ENCODE measurements at places on chromosomes 2 and 18. TPM values are rescaled to one million over a fixed set of nuclear protein-coding genes. Genes with fewer than 3 reads are reported as not detected.

Gene ANKRD30B
- not detected for polyA plus RNA-seq

Gene GPR45
- not detected for polyA plus RNA-seq

Gene EFR3B
- not detected for polyA plus RNA-seq

Gene ZEB2
- polyA plus RNA-seq: 115 TPM

Gene CTIF
- polyA plus RNA-seq: 1.2 TPM

Gene RMDN2
- 4.4 TPM for polyA plus RNA-seq

Gene IL1R1
- not detected for polyA plus RNA-seq

Gene PSTPIP2
- 37.7 TPM for polyA plus RNA-seq

DNA sequence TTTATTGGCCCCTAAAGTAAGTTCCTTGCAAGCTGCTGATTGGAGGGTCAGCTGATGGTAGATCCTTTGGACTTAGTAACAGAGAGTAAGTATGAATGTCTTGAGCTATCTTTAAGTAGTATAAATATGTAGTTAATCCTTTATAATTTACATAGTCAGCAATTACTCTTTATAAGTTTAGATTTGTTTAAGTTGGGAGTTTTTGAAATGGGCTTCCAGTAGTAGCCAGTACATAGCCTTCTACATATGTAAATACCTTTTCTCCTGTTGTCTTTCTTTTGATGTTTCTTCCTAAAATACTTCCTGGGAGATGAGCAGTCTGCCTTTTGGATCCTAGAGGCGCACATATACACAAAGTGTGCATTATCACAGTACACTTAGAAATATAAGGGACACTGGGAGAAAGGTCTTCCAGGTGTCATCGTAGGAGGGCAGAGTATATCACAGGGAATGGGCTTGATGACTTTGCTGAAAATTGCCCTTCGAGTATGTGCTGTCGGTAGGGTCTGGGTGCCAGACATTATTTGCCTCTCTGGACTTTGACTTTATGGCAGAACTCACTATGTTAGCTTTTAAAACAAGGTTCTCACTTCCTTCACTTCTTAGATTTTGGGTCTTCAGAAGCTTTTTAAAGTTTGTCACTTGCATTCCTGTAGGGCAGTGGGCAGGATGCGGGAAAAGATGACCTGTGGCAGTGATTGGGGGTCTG lies 21.6 kb downstream of the TTLL4 start:
- peaks cover 23% of the 10 kb centered on the region for H3K4me1 ChIP-seq
- H3K27ac ChIP-seq: no peak overlapping the region
- no peak for DNase-seq
- H3K27me3 ChIP-seq: peaks cover 2% of the 10 kb centered on the region

GRCh38 chr2:235979753-235980435 lies 188.3 kb downstream of the GBX2 start:
- H3K4me1 ChIP-seq: no peaks in the 10 kb centered on the region
- no peak for DNase-seq
- H3K36me3 ChIP-seq: peaks cover 10% of the 10 kb centered on the region
- H3K4me3 ChIP-seq: no peak overlapping the region
- H3K27ac ChIP-seq: no peak overlapping the region

DNA sequence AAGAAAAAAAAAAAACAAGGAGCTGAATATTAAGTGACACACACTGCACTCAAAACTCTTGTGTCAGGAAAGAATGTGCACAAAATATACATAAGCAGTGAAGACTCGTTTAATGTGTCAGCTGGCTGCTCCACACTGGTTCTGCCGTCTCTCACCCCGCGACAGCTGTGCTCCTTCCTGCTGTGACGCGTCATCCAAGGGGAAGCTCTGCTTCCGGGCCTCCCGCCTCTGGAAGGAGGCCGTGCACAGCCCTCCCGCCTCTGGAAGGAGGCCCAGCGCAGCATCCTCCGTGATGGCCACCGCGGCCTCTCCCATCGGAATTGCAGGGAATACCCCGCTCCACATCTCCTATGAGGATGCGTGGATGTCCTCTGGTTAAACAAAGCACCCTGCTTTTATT lies 151.0 kb downstream of the HDAC4 start:
- H3K27ac ChIP-seq: no peak overlapping the region
- no peak overlapping the region for H3K4me3 ChIP-seq
- H3K27me3 ChIP-seq: no peaks in the 10 kb centered on the region
- peaks cover 59% of the 10 kb centered on the region for H3K4me1 ChIP-seq
- peaks cover 3% of the 10 kb centered on the region for H3K36me3 ChIP-seq
- DNase-seq: no peak

- H3K36me3 ChIP-seq: peaks cover 35% of the 10 kb centered on the region
- no peaks in the 10 kb centered on the region for H3K27me3 ChIP-seq
- no peaks in the 10 kb centered on the region for H3K4me1 ChIP-seq
- H3K4me3 ChIP-seq: no peak overlapping the region
- no peak overlapping the region for H3K27ac ChIP-seq
These were observed 209.3 kb downstream of the EIPR1 start for GRCh38 chr2:3168230-3168891.

- peaks cover 12% of the 10 kb centered on the region for H3K36me3 ChIP-seq
- peak overlapping the region; percentile 91 for H3K27ac ChIP-seq
- H3K27me3 ChIP-seq: peaks cover 5% of the 10 kb centered on the region
- DNase-seq: no peak
- peaks cover 60% of the 10 kb centered on the region for H3K4me1 ChIP-seq
These were observed 55.0 kb downstream of the RPL37A start for GRCh38 chr2:216553482-216554240.

GRCh38 chr2:233331536-233331935 lies 22.8 kb upstream of the DGKD start:
- DNase-seq: peak; percentile 90
- peaks cover 60% of the 10 kb centered on the region for H3K4me1 ChIP-seq
- H3K4me3 ChIP-seq: peak overlapping the region; percentile 79

DNA sequence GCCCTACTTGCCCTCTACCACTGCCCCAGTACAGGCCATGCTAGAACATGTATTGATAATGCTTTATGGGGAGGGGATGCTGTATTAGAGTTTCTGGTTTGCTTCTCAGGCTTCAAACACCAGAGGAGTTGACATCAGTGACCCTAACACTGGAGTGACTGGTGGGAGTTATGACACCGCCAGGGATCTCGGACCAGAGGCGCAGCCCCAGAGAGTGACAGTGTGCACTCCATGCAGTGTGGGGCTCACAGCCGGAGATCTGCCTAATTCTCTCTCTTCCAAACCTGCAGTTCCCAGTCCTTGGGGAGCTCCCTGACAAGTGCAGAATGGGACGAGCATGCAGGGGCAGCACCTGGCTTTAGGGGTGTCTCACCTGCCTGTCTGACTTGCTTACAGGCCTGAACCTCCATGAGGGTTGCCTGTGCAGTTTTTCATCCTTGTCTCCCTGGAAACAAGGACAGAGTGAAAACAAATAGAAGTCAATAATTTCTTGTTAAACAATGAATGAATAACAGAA lies 244.9 kb upstream of the MYT1L start:
- no peak for DNase-seq
- no peak overlapping the region for H3K4me3 ChIP-seq
- no peaks in the 10 kb centered on the region for H3K4me1 ChIP-seq
- no peak overlapping the region for H3K27ac ChIP-seq

GRCh38 chr18:23934252-23934651 lies 80.3 kb upstream of the TTC39C start:
- H3K36me3 ChIP-seq: no peaks in the 10 kb centered on the region
- H3K4me3 ChIP-seq: no peak overlapping the region
- no peak overlapping the region for H3K27ac ChIP-seq
- peaks cover 2% of the 10 kb centered on the region for H3K27me3 ChIP-seq
- no peak for DNase-seq
- peaks cover 43% of the 10 kb centered on the region for H3K4me1 ChIP-seq

DNA sequence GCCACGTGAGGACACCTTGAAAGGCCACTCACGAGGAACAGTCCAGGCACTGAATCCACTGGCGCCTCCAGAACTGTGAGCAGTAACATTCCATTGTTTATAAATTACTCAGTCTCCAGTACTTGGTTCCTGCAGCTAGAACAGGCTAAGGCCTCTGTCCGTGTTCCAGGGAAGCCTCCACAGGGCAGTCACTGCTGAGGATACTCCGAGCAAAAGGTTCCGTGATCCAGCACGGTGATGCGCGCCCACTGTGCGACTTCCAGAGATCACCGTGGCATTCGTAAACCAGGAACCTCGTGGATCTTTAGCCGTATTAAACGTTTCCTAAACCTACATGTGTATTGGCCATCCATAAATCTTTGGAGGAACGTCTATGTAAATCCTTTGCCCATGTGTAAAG lies 51.5 kb upstream of the SALL3 start:
- no peak overlapping the region for H3K27ac ChIP-seq
- no peaks in the 10 kb centered on the region for H3K4me1 ChIP-seq
- peaks cover 1% of the 10 kb centered on the region for H3K27me3 ChIP-seq
- no peaks in the 10 kb centered on the region for H3K36me3 ChIP-seq

DNA sequence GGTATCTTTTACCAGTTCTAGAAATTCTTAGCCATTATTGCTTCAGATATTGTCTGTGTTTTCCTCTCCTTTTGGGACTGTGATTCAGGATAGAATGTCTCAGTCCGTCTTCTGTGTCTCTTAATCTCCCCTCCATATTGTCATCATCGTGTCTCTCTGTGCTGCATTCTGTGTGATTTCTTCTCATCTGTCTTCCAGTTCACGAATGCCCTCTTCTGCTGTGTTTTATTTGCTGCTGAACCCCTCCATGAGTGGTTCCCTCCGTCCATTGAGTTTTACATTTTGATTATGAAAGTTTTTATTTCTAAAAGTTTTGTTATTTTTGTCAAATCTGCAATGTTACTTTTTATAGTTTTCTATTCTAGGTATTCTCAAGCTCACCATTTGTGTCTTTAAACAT lies 11.7 kb downstream of the D2HGDH start:
- peaks cover 20% of the 10 kb centered on the region for H3K36me3 ChIP-seq
- no peak overlapping the region for H3K27ac ChIP-seq
- H3K27me3 ChIP-seq: peaks cover 2% of the 10 kb centered on the region
- no peak overlapping the region for H3K4me3 ChIP-seq
- H3K4me1 ChIP-seq: peaks cover 11% of the 10 kb centered on the region
- DNase-seq: no peak

DNA sequence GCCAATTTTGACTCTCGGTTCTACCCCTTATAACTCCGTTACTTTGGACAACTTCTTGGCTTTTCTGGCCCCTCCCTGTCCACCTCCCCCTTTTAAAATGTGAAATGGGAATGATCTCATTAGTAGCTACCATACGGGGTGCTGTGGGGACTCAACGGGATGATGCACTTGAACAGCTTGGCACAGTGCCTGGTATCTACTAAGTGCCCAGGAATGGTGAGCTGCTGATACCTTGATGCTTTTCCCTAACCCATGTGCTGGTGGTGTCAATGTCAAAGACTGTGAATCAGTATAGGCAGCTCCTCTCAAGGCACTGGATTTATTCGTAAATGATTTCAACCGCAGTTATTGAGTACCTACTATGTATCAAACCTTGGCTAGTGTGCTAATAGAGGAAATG lies 204.2 kb downstream of the LOXHD1 start:
- peaks cover 1% of the 10 kb centered on the region for H3K27me3 ChIP-seq
- peak overlapping the region; percentile 27 for H3K27ac ChIP-seq
- H3K36me3 ChIP-seq: peaks cover 29% of the 10 kb centered on the region
- no peak overlapping the region for H3K4me3 ChIP-seq
- DNase-seq: no peak
- H3K4me1 ChIP-seq: peaks cover 20% of the 10 kb centered on the region

- no peak overlapping the region for H3K4me3 ChIP-seq
- H3K27ac ChIP-seq: no peak overlapping the region
- no peaks in the 10 kb centered on the region for H3K4me1 ChIP-seq
- no peaks in the 10 kb centered on the region for H3K36me3 ChIP-seq
These were observed 14.5 kb upstream of the PLA2R1 start for GRCh38 chr2:160076914-160077313.

DNA sequence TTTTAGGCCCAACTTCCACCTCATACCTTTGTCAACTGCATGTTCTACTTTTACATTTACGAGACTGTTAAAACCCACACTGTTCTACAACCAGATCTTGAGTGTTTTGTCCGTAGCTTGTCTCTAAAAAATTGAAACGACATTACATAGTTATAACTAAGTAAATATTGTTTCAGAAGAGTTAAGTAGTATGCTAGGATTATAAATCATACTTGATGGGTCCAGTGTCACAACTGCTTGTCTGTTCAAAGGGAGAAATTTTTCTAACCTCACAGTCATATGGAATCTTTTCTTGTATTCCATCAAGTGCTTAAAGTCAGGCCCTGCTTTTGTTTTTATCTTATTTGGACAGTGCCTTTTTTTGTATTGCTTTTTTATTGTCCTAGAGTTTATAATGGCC lies 4.3 kb downstream of the GMCL1 start:
- no peaks in the 10 kb centered on the region for H3K36me3 ChIP-seq
- peaks cover 75% of the 10 kb centered on the region for H3K4me1 ChIP-seq
- no peak for DNase-seq
- no peak overlapping the region for H3K27ac ChIP-seq
- H3K4me3 ChIP-seq: no peak overlapping the region
- peaks cover 8% of the 10 kb centered on the region for H3K27me3 ChIP-seq

- no peak for DNase-seq
- H3K27ac ChIP-seq: no peak overlapping the region
- H3K27me3 ChIP-seq: no peaks in the 10 kb centered on the region
These were observed 265.9 kb downstream of the SETBP1 start for GRCh38 chr18:44946529-44947113.

GRCh38 chr2:239594019-239594771 lies 193.4 kb upstream of the HDAC4 start:
- no peak overlapping the region for H3K27ac ChIP-seq
- H3K36me3 ChIP-seq: peaks cover 4% of the 10 kb centered on the region
- DNase-seq: no peak
- no peak overlapping the region for H3K4me3 ChIP-seq
- peaks cover 4% of the 10 kb centered on the region for H3K4me1 ChIP-seq

DNA sequence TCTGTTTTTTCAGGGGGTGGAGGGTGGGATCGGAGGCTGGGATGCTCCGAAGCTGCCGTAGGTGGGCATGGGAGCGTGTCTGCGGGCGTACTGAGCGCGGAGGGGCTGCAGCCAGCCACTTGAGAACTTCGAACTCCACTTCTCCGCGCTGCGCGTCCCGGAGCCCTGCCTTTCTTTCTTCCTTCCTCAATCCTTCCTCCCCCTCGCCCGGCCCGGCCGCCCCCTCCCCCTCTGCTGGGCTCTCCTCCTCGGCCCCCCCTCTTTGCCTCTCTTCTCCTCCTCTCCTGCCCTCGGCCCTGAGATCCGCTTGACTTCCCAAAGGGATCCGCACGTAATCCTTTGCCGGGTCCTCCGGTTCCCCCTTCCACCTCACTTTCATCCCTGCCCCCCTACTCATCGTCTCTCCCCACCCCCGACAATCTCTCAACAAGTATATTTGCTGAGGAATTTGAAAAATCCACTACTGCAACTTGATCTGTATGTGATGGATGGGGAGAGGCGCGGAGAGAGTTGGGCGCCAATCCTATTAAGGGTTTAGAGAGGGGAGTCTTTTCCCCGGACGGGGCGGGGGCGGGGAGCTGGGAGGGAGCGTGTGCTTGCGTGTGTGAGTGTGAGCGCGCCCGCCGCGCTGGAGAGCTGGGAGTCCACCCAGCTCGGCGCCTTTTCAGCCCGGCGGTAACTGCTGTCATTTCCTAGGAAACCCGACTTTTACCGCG lies 1.1 kb downstream of the GLI2 start:
- DNase-seq: no peak
- H3K4me3 ChIP-seq: no peak overlapping the region
- no peaks in the 10 kb centered on the region for H3K36me3 ChIP-seq
- peaks cover 15% of the 10 kb centered on the region for H3K27me3 ChIP-seq

- no peak overlapping the region for H3K27ac ChIP-seq
- no peaks in the 10 kb centered on the region for H3K4me1 ChIP-seq
- DNase-seq: no peak
- no peaks in the 10 kb centered on the region for H3K27me3 ChIP-seq
- peaks cover 3% of the 10 kb centered on the region for H3K36me3 ChIP-seq
- no peak overlapping the region for H3K4me3 ChIP-seq
These were observed 414.2 kb upstream of the MMADHC start for GRCh38 chr2:150001788-150002187.

Data from immature natural killer cell (primary cell).